ENCODE measurements at places on chromosomes 5 and 9.

DNA sequence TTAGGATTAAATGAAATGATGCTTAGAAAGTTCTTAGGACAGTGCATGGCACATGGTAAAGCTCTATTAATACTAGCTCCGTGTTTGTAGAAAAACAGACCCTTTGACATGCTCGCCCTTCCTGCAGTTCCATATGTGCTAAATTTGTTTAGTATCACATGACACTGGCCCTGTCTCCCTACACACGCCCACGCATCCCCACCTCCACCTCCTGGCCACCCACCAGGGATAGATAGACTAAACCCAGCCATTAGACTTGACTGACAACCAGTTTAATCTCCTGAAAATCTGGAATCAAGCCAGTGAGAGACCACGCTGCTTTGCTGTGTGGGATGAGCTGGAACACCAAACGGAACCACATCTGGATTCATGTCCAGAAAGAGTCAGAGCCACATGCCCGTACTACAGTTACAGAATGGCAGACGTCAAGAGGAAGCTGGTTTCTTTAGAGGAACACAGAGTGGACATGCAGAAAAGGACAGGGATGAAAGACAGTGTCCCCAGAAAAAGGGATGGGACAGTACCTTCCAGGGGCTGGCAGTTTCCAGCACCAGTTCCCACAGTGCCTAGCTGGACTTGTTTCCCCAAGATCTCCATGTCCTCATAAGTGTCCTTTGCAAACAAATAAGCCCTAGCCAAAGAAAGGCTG lies 186.1 kb downstream of the PDZD2 start:
- no peak for DNase-seq

- no peak for DNase-seq
Observed at GRCh38 chr9:19470567-19470966, 61.8 kb downstream of the ACER2 start.

DNA sequence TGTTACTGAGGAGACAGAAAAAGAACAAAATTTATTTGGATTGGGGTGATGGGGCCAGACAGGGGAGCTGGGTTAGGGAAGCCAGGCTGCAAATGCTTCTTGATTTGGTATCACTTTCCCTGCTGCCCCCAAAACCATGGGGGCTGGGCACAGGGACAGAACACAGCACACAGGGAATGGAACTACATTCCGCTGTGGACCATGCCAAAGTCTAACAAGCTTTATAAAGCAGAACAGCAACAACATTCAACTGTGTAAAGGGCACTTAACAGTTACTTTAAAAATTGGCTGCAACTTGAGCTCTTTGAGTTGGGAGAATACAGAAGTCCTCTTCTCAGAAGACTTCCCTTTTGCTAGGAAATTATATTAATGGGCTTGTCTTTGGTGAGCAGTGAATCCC lies 23.8 kb downstream of the C5orf58 start:
- no peak for DNase-seq

- DNase-seq = no peak
Observed at GRCh38 chr5:1999794-2000193, 117.1 kb upstream of the IRX4 start.

DNA sequence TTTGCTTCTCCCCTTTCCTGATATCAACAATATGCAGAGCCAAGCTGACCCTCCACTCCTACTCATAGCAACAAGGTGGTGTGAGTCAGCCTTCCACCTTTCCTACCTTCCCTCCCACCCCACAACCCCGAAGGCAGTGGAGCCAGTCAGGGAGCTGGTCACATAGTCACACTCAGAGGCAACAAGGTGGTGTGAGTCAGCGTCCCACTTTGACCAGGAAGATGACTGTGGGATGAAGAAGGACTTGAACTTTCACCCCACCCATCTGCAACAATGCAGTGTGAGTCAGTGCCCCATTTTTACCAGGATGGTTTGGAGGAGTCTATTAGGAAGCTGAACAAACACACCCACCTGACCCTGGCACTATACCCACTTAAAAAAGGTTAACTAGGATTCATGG lies 30.1 kb upstream of the ZNF782 start:
- no peak for DNase-seq

GRCh38 chr5:133873449-133873848 lies 95.0 kb downstream of the C5orf15 start:
- no peak for DNase-seq

- DNase-seq = no peak
Observed at GRCh38 chr5:85515588-85515987, 1102.2 kb upstream of the COX7C start.

DNA sequence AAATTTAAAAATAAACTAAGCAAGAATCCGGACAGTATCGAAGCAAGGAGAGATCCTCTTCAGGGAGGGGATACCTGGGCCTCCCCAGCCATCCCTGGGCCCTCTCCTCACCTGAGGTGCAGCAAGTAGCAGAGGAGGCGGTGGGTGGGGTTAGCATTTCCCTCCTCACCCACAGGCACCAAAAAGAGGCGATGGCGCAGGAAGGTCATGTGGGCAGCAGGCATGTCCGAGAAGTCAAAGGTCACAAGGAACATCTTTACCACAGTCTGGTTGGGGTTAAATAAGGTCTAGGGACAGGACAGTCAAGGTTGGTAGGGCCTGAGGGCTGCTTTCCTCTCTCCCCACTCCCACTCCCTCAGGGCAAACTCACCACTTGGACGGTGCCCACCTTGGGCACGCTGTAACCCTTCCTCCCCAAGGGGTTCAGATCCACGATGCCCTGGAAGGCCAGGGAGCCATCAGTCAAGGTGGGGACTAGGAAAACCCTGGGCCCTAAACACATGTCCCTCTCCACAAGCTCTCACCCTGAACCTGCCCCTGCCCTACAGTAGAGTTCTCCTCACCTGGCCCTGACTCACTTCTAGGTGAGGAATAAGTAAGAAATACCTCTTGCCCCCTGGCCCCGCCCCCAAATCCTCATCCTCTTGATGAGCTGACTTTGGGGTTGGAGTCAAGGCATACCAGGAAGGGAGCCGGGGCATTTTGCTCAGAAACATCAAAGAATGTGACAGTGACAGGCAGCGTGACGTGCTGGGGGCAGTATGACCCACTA lies 2.8 kb upstream of the STOML2 start:
- no peak for DNase-seq

DNA sequence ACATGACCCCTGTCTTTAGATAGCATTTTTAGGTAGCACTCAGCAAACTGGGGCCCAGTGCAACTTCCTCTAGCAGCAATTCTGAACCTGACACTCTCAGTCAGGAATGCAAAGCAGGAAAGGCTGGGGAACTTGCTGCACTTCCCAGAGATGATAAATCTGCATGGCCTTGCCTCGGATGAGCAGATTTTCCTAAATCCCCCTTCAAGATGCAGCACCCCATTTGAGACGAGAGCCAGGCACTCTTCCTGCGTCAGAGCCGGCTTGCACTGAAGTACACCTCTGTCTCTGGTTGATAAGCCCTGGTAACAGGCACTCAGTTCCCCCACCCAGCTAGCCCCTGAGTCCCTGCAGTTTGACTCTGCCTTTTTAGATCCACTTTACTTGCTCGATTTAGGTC lies 296.7 kb upstream of the PANK3 start:
- DNase-seq = no peak

- peak; percentile 27 for DNase-seq
Observed at GRCh38 chr5:108148715-108149139, 233.2 kb downstream of the FBXL17 start.

DNA sequence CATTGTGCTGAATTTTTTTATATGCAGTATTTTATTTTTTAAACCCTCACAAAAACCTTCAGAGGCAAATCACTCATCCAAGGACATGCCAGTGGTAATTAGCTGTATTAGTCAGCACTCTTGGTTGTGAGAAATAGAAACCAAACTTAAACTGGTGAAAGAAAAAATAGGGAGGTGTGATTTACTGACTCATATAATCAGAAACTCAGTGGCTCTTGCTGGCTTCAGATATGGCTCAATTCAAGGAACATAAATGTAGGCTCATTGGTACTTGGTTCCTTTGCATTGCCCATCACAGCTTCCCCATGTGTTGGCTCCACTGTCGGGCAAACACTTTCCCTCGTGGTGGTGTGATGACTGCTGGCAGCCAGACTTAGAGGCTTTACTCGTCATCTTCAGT lies 497.2 kb downstream of the MAT2B start:
- no peak for DNase-seq

DNA sequence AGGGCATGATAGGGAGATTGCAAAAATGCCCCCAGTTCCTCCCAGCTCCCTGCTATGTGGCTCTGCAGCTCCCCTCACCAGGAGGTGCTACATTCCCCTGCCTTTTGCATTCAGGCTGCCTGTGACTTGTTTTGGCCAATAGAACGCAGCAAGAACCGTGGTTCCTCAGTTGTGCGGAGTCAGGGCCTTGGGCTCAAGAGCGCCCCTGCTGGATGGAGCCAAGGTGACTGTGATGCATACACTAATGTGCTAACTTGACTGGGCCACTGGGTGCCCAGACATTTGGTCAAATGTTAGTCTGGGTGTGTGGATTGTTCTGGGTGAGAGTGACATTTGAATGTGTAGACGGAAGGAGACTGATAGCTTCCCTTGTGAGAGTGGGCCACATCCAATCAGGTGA lies 123.3 kb upstream of the MVB12B start:
- no peak for DNase-seq

Data from D341Med (cell line).